Activated CD4-positive, alpha-beta T cell treated with anti-CD3 and anti-CD28 coated beads for 24 hours (primary cell): ENCODE measurements at places on chromosomes 1 and 21.

GRCh38 chr1:206030714-206031113 lies 7.0 kb upstream of the CTSE start:
- peak; percentile 57 for DNase-seq

- no peak for DNase-seq
Observed at GRCh38 chr1:29607236-29607635, 370.9 kb downstream of the PTPRU start.

DNA sequence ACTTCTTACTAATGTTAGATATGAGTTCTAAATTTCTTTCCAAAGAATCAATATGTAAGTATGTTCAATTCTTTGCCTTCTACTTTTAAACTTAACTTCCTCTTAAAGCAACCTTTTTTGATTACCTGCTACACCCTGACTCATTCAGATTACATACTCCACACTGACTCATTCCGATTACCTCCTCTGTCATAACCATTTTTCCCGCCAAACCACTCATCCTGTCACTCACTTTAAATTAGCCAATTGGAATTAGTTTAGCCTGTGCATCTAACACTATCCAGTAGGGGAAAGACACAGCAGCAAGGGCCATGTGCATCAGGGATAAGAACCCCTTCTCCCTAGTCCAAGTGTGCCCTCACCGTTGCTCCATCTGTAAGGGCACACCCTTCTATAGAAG lies 815.5 kb downstream of the BRINP3 start:
- DNase-seq: no peak

- DNase-seq: no peak
Observed at GRCh38 chr1:2982615-2983318, 38.5 kb upstream of the ACTRT2 start.

- no peak for DNase-seq
Observed at GRCh38 chr1:45032837-45033236, 20.8 kb downstream of the UROD start.

DNA sequence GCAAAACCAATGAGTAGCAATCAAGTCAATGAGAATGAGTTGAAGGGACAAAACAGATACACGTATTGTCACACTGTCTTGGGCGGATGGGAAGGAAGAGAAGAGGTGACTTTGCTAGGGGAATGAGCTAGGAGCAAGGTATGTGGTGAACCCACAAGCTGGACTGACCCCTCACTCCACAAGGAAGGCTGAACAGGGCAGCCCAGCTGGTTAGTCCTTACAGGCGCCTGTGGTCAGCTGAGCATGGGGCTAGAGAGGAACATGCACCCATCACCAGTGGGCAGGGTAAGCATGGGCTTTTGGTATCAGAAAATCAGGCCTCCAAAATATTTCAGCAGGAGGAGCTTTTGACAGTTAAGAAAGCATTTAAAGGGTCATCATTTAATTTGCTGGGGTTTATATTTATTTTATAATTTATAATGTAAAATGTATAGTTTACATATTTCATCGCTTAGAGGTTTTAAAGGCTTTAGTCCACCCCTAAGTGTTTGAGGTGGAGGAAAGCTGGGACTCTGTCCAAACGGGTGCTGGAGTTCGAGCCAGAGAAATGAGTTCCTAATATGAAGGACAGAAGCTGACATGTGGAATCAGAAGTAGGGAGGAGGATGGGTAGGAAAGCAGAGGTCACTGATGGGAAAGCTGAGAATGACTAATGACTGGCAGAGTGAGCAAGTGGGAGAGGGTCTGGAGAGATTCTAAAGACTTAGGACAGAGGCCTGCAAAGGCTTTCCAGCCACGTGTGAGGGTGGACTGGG lies 22.0 kb upstream of the ACBD6 start:
- no peak for DNase-seq

DNA sequence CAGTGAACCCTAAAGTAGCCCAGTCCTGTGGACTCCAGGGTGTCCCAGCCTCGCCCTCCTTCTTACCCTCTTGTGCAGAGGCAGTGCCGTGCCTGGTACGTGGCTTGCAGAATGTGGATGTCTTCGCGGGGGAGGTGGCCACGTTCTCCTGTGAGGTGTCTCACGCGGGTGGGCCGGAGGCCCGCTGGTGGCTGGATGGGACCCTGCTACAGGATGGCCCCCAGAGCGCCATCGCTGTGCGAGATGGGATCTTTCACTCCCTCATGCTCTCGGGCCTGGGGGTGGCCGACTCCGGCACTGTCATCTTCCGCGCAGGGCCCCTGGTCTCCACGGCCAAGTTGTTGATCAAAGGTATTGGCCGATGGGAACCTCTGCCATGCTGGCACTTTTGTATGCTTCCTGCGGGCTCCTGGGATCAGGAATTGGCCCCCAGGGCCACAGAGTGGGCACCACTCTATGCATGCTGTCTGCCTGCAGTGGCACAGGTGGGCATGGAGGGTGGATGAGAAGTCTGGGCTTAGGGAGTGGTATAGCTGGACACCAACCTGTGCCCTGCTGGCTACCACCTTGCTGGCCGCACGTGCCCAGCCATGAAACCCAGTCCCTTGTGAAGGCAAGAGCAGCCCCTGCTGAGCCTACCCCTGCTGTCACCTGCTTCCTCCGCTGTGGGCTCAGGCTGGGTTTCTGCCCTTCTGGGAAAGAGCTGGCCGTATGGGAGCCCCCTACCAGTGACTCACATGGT lies 92.9 kb downstream of the TRIM11 start:
- DNase-seq: no peak
